Stimulated activated CD4-positive, alpha-beta T cell treated with anti-CD3 and anti-CD28 coated beads, Interleukin-15, amount 100 ng/mL, for 1 hour (primary cell): ENCODE measurements at places on chromosomes 2 and 18.

DNA sequence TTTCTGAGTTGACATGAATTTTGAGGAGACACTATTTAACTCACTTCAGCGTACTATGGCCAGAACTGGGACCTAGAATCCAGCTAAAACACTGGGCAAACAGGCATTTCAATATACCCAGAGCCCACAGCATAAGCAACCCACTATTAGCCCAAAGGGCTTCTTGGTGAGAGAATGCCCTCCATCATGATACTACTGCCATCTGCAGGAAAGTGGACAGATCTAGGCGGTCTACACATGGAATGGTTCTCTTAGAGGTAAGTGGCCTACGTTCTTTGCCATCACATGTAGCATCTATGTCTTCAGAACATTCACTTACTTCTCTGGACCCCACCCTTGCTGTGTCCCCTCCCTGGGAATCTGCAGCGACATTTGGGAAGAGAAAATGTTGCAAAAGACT, 181.3 kb upstream of the LINC00305 start:
- no peak for DNase-seq

DNA sequence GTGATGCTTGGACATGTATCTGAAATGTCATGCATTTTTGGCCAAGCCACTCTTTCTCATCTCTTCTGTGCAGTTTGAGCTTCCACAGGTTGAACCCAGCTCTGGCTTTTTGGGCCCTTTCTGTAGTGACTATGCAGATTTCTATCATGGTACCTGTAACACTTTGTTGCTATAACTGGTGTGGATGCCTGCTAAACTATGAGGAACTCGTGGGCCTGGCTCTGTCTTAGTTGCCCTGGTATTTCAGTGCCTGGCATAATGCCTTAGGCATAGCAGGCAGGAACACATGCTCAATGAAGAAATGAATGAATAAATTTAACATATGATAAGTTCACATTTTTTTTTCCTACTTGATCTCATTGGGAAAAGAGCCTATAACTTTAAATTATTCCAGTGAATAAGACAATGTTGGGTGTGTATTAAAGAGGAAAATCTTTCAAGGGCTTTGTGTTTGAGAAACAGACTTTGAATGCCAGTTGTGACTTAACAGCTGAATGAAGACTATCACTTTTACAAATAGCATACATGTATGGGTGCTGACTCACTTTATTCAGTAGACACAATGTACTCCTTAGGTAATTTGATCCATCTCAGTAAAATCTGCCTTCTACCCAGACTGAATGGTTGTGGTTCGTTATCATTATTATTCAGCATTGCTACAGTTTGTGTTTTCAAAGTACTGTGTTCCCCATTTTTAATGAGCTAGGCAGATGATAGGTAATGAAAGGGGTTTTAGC, 86.4 kb upstream of the MAP4K3 start:
- no peak for DNase-seq

DNA sequence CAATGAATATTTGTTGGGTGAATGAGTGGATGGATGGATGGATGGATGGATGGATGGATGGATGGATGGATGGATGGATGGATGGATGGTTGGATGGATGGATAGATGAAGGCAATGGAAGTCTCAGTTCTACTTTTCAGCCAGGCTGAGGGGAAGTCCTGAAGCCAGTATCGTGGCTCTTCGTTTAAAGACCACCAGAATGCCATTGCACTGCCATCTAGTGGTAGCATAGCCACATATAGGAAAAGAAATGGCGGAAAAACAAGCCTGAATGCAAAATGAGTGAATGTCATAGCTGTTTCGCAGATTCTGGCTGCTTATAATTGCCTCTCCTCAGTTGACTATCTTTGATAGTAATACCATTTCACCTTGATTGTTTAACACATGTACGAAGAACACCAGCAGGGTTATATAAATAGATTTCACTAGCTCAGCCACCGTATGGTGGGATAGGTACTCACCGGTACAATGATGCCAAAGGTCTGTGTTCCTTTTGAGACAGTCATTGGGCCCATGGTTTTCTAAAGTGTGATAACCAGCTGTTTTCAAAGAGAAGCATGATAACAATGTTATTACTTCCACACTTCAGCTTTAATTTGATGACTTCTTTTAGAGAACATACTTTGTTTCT, 62.3 kb upstream of the GREB1L start:
- DNase-seq, result no peak

GRCh38 chr2:218785103-218785502, 3.2 kb downstream of the CYP27A1 start:
- no peak for DNase-seq

- DNase-seq, result no peak
Measured at GRCh38 chr18:23595591-23595990, 9.3 kb upstream of the NPC1 start.

- DNase-seq, result no peak
Measured at GRCh38 chr2:179595284-179595683, 266.1 kb downstream of the ZNF385B start.

- DNase-seq, result no peak
Measured at GRCh38 chr2:8609357-8609811, 72.5 kb upstream of the ID2 start.

DNA sequence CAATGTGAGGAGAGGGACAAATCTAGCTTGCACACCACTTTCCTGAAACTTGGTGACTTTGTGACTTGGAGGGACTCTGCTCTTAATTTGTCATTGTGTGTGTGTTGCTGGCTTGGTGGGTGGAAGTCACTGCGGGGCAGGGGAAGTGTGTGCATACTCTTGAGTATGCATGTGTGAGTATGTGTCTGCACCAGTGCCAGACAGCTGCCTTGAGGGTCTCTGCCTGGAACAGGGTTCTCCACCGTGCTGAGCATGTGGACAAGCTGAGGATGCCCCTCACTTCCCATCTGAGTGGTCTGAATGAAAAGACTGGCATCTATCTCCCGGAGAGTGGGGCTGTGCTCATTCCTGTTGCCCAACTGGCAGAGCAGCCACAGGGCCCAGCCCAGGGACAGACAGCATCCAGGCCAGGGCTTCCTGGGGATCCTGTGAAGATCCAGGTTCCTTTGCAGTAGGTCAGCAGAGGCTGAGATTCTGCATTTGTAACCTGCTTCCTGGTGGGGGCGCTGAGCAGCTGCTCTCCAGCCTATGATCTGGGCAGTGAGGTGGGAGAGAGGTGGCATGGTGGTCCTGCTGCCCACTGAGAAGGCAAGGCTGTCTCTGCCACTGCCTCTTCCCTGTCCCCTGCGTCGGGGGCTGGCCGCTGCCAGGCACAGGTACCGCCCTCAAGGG, 138.9 kb upstream of the HAAO start:
- no peak for DNase-seq

- no peak for DNase-seq
Measured at GRCh38 chr2:206824087-206824618, 58.7 kb downstream of the FASTKD2 start.

GRCh38 chr2:109102588-109103233, 26.3 kb upstream of the SH3RF3 start:
- DNase-seq, result no peak

DNA sequence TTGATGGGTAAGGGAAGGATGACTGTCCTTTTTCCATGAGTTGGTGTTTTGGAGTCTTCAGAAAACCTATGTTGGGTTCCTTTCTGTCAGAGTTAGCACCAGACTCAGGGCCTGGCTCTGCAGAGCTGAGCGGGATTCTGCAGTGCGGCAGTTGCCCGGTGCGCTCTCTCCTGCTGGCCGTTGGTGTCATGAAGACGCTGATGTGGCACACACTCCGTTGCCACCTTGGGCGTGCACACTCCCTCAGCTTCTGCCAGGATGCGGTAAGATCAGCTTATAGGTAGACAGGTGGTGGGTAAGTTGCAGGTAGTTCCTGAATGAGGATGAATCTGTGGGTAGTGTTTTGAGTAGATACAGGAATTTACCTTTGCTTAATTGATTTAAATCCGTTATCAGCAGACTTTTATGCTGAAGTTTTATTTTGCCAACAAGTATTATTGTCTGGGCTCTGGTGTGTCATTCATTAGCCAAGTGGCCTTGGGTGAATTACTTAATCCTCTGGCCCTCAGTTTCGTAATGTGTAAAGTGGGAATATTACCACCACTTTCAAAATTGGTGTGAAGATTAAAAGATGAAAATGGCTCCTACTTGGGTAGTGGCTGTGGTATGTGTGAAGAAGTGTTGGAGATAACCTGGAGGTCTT, 26.8 kb downstream of the DGKD start:
- DNase-seq, result no peak
